ENCODE measurements at places on chromosomes 5 and 9.

DNA sequence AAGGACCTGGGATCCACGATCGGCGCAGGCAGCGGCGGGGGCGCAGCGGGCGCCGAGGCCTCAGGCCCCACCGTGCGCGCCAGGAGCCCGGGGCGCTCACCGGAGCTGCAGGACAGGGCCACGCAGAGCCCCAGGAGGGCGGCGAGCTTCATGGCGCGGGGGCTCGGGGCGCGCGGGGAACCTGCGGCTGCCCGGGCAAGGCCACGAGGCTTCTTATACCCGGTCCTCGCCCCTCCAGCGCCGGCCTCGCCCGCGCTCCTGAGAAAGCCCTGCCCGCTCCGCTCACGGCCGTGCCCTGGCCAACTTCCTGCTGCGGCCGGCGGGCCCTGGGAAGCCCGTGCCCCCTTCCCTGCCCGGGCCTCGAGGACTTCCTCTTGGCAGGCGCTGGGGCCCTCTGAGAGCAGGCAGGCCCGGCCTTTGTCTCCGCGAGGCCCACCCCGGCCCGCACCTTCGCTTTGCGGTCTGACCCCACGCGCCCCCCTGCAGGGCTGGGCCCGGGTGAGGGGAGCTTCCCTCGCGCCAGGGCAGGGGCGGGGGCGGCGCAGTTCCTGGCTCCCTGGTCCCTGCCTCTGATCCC is at the start of gene SCGB3A1:
Gene SCGB3A1, minus strand, starts transcription at position 189 of the 577 bp plus-strand sequence. Its CDS starts 37 bp downstream, at position 152.
- no peak for DNase-seq

DNA sequence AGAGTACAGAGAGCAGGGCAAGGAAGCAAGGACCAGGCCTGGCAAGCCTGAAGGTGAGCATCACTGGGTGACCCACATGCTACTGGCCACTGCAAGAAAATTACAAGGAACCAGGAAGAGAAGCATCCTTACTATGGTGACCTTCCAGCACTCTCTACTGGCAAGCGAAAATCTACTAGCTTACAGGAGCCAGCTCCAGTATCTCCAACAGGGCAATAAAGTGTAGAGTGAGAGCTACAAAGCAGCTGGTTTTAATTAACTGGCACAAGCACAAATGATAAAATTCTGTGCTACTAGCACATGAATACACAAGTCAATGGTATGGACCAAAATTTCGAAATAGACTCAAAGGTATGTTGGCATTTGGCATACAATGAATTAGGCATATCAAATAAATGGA is 113.3 kb upstream of the CAST start:
- peak; percentile 37 for DNase-seq

GRCh38 chr5:179111267-179112207 is 51.4 kb downstream of the ZNF354C start:
- DNase-seq, result no peak

GRCh38 chr5:9513827-9514226 is 32.0 kb downstream of the SEMA5A start:
- peak; percentile 65 for DNase-seq

GRCh38 chr9:137750566-137750965 is 127.0 kb upstream of the CACNA1B start:
- no peak for DNase-seq

DNA sequence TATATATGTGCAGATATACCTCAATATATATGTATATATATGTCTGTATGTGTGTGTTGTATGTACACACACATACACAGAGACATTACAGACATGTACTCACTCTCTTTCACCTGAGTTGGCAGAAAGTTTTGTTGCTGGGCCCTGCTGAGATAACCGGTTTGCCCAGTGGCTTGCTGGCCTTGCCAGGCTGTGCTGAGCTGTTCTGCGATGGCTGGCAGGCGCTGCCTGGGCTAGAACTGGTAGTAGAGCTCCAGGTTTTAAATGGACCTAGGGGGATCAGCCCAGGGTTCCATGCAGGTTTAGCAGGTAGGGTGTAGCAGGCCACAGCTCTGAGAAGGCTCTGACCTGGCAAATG is 394.3 kb downstream of the GADD45G start:
- DNase-seq, result no peak
